CMK (cell line): ENCODE measurements at places on chromosomes 3 and 15.

- DNase-seq: no peak
These were observed 21.8 kb upstream of the KCNAB1 start for GRCh38 chr3:156098437-156099035.

DNA sequence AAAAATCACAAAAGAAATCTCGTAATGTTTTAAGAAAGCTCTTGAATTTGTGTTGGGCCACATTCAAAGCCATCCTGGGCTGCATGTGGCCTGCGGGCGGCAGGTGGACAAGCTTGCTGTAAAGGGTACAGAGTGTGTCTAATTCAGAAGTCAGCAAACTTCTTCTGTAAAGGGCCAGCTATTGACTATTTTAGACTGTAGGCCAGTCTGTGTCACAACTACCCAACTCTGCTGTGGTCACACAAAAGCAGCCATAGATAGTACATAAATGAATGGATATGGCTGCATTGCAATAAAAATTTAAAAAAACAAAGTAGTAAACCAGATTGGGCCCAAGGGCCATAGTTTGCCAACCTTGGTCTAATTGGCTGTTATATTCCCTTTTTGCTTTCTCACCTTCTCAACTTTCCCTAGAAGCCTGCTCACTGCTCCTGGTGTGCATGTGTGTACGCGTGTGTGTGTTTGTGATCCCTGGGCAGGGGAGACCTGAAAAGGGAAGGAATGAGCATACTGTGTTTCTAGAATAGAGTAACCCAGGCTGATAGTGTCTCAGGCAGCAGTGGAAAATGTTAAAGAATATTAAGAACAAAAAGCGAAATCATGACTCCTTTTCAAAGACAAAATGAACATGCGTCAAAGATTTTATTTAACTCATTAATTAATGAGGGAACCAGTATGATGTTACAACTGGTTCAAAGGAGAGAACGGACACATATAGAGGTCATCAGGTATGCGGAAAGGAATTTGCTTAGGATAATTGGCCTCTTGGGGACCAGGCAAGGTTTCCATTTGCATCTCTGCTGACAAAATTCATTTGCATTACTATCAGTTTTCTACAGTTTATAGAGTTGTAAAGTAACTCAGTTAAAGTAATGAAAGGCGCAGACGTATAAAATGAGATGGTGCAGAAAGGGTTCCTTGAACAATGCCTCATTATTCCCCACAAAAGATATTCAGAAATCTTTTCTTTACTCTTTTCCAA is 248.0 kb downstream of the THSD4 start:
- DNase-seq: no peak

DNA sequence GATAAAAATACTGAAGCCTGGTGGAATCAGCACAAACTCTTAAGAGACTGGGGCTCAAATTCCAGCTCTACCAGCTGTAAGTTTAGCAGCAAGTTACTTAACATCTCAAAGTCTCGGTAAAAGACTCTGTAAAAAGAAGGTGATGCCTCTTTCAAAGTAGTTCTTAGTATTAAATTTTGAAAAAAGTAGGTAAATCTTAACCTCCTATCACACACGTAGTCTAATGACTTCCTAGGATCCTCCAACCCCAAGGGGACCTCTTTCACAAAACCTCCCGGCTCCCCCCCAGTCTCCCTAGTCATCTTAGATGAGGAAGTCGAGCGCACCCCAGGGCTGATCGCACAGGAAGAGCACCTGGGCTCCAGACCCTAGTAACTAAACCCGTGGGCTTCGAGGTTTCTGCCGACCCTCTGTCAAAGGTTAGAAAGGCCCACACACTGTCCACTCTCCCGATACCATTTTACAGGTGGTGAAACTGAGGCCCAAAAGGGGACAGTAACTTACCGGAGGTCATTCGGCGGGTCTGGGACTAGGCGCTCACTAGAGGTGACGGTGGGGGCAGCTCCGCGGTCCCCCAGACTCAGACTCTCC is 427 bp downstream of the MBD4 start:
- peak; percentile 27 for DNase-seq

DNA sequence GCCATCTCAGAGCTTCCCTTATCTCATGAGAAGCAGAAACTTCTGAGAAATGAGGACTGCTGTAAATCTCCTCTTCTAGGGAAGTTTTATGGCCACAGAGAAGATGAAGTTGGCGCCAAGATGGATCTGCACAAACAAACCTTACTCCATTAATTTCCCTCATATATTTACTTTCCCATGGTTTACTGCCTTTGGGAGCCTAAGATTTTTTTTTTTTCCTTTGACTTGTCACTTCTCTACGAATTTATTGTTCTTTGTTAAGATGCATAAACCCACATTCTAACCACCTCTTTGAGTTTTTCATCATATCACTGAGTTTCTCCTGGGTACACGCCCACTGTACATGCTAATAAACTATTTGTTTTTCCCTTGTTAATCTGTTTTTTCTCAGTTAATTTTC is 21.5 kb upstream of the NPTN start:
- no peak for DNase-seq

GRCh38 chr3:35498506-35499210 is 140.7 kb upstream of the ARPP21 start:
- DNase-seq: no peak

- DNase-seq: no peak
These were observed 843.4 kb upstream of the DPPA4 start for GRCh38 chr3:110180733-110181132.

GRCh38 chr3:98573181-98573728 is 20.2 kb downstream of the CPOX start:
- no peak for DNase-seq

DNA sequence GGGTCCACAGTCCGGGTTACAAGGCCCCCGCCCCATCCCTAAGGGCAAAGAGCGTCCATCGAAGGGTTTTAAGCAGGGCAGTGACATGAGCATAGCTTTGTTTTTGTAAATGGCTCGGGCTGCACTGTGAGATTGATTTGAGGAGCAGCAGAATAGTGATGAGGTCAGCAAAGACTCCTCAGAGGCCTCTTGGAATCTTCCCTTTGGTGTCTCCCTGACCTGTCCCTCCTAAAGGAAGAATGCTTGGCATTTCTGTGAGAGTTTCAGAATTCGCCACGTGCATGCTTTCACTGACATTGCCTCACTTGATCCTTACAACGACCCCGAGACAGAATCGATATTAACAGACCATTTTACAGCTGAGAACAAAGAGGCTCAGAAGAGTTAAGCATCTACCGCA is 20.3 kb downstream of the LAMP3 start:
- no peak for DNase-seq

- no peak for DNase-seq
These were observed 27.9 kb downstream of the LNP1 start for GRCh38 chr3:100429187-100429716.

GRCh38 chr3:65083240-65083639 is 395.4 kb upstream of the ADAMTS9 start:
- DNase-seq: no peak

DNA sequence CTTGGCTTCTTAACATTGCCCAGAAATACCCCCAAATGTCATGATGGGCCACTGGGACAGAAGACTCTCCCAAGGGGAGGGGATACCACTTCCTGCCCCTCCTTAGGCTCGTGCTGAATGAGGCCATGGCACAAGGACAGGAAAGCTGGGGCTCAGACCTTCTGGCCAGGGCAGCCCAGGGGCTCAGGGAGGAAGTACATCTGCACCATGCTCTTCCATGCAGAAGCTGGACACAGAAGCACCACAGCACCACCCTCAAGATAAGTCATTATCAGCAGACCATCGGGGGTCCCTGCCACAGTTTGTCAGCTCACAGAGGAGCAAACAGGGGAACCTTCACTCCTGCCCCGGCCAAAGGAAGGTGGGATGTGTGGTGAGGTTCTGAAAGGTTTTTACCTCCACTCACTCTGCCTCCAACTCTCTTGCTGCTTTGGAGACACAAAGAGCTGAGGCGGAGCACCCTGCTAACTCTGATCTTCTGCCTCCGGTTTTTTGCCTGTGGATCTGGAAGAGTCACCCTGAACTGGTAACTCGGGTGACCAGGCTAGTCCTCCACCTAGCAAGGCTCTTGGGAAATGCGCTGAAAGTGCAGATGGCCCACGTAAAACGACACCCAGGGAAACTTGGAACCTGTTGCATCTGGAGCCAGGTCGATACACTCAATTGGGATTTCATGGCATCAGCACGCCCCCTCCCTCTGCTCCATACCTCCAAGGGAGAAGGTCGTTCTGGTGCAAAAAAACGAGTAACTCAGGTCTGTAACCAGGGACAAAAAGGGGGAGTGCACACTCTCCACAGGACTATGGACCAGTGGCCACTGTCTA is 8.3 kb downstream of the BMF start:
- no peak for DNase-seq

GRCh38 chr3:21392526-21392925 is 358.5 kb downstream of the ZNF385D start:
- DNase-seq: no peak

- DNase-seq: no peak
These were observed 61.4 kb downstream of the TTBK2 start for GRCh38 chr15:42858999-42859789.

GRCh38 chr15:27043770-27044169 is 72.8 kb downstream of the GABRG3 start:
- no peak for DNase-seq

GRCh38 chr3:55690726-55691125 is 203.6 kb upstream of the WNT5A start:
- DNase-seq: no peak
